ENCODE measurements at places on chromosomes 5 and 9.

GRCh38 chr9:91589101-91589553 lies 165.5 kb upstream of the NFIL3 start:
- DNase-seq: peak; percentile 31

DNA sequence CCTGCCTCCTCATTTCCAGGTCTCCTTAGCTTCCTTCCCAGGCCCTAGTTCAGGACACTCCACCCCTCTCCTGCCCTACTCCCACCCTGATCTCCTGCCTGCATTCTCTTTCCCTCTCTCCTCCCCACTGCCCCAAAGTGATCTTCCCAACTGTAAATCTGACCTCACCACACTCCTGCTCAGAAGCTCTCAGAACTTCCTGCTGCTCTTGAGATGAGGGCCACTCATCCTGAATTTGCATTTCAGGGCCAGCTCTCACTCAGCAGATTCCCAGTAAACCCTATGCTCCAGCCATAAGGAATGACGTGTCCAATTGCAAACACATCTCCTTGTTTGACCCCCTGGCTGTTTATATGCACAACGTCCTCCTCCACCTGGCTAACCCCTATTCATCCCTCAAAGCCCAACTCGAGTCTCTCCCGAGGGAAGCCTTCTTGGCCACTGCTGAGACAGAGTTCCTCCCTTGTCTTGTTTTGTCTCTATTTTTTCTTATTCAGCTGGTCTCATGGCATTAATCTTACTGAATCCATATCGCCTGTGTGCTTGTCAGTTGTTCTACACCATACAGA lies 95.0 kb downstream of the NSG2 start:
- DNase-seq: no peak

DNA sequence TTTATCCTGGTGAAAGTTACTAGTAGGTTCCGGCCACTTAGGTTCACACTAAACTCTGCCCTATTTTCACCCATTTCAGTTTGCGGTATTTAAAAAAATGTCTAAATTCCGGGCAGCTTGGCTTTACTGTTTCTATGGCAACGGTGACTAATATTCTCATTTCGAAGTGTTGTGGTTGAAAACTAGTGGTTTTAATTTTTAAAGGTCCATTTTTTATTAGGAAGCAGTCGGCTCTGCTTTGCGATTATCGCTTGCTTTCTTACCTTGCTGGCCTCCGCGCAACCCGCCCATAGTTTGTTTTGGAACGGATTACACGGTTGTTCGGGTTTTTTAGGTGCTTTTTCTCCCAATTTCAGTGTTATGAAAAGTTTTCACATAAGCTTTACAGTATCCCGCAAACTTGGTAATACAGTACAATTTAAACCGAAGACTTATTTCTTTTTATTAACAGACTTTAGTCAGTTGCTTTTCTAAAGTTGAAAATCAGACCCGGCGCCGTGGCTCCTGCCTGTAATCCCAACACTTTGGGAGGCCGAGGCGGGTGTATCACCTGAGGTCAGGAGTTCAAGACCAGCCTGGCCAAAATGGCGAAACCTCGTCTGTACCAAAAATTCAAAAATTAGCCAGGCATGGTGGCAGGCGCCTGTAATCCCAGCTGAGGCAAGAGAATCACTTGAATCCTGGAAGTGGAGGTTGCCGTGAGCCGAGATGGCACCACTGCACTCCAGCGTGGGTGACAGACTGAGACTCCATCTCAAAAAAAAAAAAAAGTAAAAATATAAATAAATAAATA lies 1.6 kb downstream of the KDM4C start:
- DNase-seq: no peak

GRCh38 chr9:16102154-16102553 lies 549.3 kb downstream of the CCDC171 start:
- no peak for DNase-seq

DNA sequence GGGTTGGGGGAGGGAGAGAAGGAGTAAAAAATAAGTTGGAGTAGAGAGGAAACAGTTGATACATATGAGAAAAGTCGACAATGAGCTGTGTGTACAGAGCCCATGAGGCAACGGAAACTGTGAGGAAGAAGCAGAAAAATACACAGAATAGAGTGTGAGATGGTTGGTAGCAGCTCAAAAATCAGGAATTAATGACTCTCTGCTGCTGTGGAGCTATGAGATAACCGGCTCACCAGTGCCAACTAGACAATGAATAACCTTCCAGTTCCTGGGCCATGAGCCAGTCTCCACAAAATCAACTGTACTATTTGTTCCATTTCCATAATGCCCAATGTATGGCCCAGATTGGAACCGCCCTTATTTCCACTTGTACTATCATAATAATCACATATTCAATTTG lies 53.1 kb upstream of the NREP start:
- peak; percentile 33 for DNase-seq

Measured in mucosa of gallbladder (tissue), 1 donor.